ENCODE measurements at places on chromosomes 12 and 14.

DNA sequence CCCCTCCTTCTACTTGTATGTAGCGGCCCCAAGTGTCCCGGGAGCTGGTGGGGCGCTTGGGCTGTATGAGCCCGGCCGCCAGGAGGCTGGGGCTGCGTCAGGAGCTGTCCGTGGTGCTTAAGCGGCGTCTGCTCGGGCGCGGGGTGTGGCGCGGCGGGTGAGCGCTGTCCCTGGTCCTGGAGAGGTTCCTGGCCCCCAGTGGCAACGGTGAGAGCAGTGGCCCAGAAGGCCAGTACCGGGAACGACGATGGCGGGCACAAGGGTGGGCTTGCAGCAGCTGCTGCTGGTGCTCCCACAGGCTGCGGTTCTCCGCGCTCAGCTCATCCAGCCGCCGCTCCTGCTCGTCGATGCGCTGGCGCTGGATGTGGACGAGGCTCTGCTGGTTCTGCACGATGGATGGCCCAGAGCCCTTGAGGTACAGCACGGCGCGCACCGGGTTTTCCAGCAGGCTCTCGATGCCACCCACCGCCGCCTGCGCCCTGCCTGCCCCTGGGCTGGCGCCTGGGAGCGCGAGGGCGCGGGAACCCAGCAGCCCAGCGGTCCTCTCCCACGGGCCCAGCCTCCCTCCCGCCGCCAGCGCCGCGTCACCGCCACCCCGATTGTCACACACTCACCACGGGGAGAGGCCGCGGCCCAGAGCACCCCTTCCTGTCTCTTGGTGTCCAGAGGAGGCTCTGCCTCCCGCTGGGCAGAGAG is 41.9 kb upstream of the FKBP4 start:
- peak; percentile 87 for DNase-seq

DNA sequence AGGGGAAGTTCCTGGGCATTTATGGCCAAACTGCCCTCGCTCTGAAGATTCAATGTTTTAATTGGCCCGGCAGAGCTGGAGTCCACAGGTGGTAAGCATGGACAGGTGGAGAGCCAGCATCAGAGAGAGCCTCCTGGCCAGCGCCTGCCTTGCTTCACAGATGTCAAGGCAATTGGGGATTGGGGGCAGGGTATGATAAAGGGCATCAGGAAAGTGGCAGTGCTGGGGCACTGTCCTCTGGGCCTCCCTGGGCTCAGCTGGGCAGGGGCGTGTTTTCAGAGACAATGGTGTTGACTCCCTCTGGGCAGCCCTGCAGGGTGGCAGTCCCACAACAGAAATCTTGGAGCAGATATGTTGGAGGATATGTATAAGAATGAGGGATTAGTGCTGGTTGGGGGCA is 237.3 kb downstream of the CACNA1C start:
- no peak for DNase-seq

DNA sequence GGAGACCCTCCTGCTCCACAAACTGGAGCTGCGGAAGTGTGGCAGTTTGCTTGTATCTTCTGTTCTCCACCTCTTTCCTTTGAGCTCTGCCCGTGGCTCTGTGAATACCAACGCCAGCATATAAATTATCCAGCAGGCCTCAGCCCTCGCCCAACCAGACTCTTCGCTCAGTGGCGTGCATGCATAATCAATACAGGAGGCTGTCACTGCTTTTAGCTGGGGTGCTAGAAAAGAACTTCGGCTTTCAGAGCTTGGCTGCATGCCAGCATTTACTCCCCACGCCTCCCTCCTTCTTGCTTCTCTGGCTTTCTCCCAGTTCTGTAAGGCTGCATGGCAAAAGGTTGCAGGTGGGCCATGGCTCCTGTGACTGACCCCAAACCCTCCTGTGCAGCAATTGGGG is 26.9 kb downstream of the NRXN3 start:
- DNase-seq: no peak

GRCh38 chr14:98913967-98914650 is 357.9 kb downstream of the BCL11B start:
- DNase-seq: no peak

GRCh38 chr14:21528381-21529348 is 2.5 kb upstream of the SALL2 start:
- no peak for DNase-seq

DNA sequence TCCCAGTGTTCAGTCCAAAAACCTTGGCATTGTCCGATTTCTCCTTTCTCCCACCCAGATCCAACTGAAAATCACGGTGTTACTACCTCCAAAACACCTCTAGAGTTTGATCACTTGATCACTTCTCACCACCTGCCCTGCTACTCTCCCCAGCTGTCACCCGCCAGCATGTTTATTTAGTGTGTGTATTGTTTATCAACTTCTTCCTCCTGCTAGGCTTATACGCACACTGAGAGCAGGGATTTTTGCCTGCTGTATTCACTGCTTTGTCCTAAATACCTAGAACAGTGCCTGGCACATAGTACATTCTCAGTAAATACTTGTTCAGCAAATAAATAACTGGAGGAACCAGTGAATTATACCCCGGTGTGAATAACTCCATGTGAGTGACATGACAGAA is 5.0 kb downstream of the BDKRB1 start:
- DNase-seq: no peak

GRCh38 chr14:95098984-95099599 is 58.2 kb downstream of the DICER1 start:
- DNase-seq: peak; percentile 38

- DNase-seq: no peak
These were observed 9.2 kb downstream of the RAN start for GRCh38 chr12:130881046-130881445.

DNA sequence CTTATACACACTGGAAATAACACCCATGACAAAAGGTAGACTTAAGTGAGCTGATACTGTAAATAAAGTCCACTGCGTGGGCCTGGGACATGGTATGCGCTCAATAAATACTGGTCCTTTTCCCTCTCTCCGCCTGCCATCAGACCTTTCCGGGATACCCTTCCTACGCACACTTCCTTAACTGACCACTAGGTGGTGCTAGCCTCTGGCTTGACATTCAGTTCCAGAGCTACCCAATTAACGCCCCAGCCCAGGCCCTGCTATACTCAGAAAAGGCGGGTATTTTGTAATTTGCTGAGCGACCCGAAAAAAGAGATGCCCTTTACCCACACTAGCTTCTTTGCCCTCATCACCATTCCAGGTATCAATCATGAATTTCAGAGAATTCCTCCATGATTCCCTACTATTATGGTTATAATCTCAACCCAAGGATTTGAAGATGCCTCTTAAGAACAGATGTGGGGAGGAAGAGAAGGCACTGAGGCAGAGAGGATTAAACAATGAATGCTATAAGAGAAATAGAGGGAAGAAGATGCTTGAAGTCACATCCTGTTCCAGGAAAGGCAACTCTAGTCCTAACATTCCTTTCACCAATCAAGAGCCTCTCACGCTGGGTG is 3.9 kb upstream of the LRP1 start:
- peak; percentile 84 for DNase-seq

- DNase-seq: no peak
These were observed 4.7 kb upstream of the SLC48A1 start for GRCh38 chr12:47768323-47768811.

DNA sequence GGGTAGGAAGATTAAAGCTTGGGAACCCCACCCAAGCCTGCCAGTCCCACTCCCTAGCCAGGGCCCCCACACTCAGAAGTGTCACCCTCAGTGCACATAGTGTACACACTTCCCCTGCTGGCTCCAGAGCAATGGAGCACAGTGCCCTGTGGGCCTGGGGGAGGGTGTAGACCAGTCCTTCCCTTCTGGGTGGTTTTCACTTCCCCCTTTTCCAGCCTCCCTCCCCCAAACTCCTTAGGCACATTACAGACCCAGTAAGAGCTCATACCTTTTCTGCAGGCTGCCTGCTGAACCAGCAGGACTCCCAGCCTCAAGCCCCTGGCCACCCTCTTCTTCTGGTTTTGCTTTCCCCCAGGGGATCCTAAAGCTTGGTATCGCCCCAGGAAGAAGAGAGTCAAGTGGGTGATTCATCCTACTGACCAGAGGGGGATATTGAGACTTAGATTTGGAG is at the start of gene ZNF385A:
TSS of gene ZNF385A (minus strand) at position 143 of the 451 bp plus-strand sequence. CDS start 219 bp downstream, outside the sequence.
- no peak for DNase-seq

- no peak for DNase-seq
These were observed 168.2 kb downstream of the KCNC2 start for GRCh38 chr12:75041472-75041871.

DNA sequence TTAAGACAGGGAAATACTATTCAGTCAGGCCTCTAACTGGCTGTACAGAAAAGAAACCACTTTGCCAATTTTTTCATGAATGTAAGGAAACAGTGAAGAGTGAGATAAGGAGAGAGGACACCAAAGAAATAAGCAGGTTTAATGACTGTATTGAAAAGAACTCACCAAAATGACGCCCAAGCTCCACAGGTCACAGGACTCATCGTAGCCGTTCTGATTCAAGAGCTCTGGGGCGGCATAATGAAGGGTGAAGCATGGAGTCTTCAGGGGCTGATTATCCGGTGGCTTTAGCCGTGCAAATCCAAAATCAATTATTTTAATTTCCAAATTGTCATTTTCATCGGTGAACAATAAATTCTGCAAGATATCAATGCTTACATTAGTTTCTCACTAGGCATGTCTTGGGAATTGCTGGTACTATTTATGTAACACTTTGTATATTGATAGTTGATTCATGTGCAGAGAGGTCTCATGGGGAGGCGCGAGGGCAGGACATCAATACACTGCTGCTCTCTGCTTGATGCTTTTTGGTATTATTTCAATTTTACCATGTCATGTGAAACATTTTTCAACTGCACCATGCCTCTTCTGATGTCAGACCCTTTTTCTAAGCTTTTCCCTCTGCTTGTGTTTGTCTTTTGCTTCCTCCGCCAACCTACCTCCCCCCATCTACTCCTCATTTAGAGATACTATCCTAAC is 74.2 kb upstream of the TTC7B start:
- DNase-seq: no peak

DNA sequence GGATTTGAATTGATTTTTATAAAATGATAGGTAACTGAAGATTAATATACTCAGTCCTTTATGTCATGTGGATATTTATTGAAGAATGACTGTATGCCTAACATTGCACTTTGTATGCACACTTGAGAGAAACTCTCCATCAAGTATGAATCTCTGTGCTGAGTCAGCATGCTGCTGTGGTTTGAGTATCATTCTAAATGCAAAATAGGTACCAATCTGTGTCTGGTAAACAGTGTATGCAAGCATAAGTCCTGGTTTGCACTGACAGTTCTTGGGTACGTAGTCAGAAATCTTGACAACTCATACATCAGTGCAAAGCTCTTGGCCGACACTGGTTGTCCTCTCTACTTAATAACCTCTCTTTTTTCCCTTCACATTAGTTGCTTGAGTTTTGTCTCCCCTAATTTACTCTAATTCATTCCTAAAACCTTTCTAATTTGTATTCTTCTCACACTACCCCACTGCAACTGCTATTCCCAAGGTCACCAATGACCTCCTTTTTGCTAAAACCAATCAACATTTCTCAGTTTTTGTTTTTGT is 21.8 kb downstream of the MGAT4C start:
- no peak for DNase-seq

GRCh38 chr12:12946686-12947355 is 5.1 kb downstream of the GPRC5D start:
- DNase-seq: no peak

Data from stimulated activated CD8-positive, alpha-beta memory T cell treated with anti-CD3 and anti-CD28 coated beads, Interleukin-4, amount 100 ng/mL, for 48 hours (primary cell).